Endothelial cell of umbilical vein (primary cell): ENCODE measurements at places on chromosomes 2 and 18. TPM values are rescaled to one million over a fixed set of nuclear protein-coding genes. Genes with fewer than 3 reads are reported as not detected.

The TSGA10 gene
- 0.51 and 2.7 TPM in 2 replicates for total RNA-seq

DNA sequence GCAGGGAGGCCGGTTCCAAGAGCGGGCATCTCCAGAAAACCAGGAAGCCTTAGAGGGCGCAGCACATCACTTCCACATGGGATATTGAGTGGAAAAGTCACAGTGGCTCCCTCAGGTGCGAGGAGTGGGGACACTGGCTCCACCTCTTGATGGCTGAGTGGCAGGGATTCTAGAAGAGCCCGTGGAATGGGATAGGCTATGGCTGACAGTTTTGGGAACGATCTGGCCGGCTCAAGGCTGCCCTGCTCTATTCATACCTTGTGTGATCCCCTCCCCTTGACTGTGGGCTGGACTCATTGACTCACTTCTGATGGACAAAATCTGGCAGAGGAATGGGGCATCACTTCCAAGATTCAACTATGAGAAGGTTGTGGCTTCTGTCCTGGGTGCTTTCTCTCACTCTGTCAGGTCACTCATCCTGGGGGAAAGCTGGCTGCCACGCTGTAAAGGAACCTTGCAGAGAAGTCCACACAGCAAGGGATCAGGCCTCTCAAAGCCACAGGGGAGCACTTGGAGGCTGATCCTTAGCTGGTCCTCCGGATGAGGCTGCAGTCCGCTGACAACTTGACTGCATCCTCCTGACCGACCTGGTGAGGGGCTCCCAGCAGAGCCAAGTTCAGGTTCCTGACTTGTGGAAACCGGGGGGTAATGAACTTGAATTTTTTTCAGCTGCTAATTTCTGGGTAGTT, 46.7 kb upstream of the HS6ST1 start:
- DNase-seq: no peak

The DHRS9 gene
- total RNA-seq: 0.32 TPM in 1 of 2 replicates, not detected in the other

The ANKRD23 gene
- 2.4 and 3.6 TPM in 2 replicates for total RNA-seq

The BOLL gene
- total RNA-seq: not detected in 2 replicates

- no peak for DNase-seq
Measured at GRCh38 chr2:28761420-28761819, 9.8 kb downstream of the PPP1CB start.

The TMEM200C gene
- total RNA-seq: 0.07 and 0.32 TPM in 2 replicates

GRCh38 chr2:201432621-201433393, 18.5 kb downstream of the TRAK2 start:
- peak; percentile 52 for DNase-seq

DNA sequence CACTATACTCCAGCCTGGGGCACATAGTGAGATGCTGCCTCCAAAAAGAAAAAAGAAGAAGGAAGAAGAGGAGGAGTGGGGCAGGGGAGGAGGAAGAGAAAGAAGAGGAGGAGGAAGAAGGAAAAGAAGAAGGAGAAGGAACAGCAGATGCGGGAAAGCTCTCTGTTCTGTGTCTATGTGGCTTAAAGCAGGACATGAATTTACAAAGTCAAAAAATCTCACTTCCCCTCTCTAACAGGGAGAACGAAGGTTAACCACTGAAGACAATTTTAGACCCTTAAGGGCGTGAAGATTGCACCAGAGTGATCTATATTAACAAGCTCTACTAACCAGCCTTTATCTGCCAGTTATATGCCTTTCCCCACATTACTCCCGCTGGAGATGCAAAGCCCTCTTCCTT, 258.9 kb downstream of the METTL4 start:
- no peak for DNase-seq

DNA sequence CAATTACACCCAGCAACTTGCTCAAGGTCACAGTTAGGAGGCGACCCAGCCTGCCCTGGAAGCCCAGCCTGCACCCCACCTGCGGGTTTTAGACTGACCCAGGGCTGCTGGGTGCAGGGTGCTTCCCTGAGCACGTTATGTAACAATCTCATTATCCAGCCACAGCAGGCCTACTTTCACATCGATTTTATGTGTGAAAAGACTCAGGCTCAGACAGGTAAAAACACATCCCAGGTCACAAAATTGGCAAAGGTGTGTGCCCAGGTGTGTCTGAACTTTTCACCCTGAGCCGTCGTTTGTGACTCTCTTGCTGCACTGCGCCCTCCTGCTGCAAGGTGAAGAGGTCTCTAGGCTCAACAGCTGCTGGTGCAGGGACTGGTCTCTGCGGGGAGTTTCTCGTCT, 668.2 kb upstream of the HS6ST1 start:
- DNase-seq: no peak

DNA sequence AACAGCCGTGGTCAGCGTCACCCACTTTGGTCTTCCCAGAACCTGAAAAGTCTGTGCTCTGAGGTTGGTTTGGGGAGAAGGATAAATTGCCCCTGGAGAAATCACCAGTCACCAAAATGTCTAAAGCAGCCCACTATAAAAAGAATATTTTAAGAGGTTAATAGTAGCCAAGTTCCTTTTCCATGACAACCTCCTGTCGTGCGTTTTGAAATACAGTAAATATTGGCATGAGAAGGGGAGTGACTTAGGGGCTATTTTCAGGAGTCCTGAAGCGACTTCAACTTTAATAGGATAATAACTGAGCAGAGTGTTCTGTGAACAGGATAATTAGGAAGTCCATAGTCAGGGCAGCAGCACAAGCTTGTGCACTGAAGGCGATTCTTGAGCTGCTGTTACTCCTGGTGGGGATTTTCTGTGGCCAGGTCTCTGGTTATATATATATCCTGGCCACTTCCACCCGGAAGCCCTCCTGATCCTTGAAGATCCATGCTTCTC, 49.3 kb downstream of the RNF144A start:
- DNase-seq: no peak

DNA sequence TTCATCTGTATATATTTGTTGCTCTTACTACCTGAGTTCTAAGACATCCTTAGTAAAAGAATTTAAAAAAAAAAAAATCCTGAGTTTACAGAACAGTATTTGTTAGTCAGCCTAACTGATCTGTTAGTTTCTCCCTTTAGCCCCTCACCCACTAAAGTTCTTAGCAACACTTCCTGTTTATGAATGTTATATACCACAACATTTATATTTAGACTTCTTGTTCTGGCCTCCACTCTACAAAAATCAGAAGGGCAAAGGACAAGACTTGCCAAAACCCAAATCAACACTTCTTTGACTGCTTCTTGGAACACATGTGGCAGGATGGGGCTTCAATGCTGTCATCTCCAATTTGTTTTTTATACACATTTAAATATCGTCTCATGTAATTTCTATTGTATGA, 71.1 kb downstream of the MGAT5 start:
- no peak for DNase-seq

The IL18R1 gene
- total RNA-seq: 3.6 and 4.0 TPM in 2 replicates

The RNF103 gene
- total RNA-seq: 24.2 and 27.2 TPM in 2 replicates

- DNase-seq: no peak
Measured at GRCh38 chr2:109438146-109438545, 175.6 kb downstream of the SEPTIN10 start.

DNA sequence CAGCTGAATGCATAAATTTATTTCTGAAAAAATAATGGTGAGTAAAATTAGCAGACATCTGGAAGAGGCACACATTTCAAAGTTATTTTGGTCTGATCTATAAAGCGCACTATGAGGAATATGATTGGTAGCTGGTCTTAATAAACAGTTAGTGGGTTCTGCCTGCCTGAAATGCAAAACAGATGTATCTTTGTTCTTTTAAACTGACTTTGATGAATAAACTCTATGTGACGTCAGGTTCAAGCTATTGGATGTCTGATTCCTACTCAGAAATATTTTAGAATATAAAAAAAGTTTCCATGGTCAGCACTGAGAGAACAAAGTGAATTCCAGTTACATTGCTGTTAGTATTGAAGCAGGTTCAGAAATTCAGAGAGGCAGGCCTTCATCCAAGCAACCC, 136.4 kb downstream of the TPGS2 start:
- no peak for DNase-seq

- no peak for DNase-seq
Measured at GRCh38 chr2:232593982-232594381, 39.4 kb upstream of the EFHD1 start.

GRCh38 chr2:15909157-15909556, 31.2 kb upstream of the MYCN start:
- no peak for DNase-seq

- no peak for DNase-seq
Measured at GRCh38 chr18:27136208-27136535, 48.9 kb downstream of the CHST9 start.

DNA sequence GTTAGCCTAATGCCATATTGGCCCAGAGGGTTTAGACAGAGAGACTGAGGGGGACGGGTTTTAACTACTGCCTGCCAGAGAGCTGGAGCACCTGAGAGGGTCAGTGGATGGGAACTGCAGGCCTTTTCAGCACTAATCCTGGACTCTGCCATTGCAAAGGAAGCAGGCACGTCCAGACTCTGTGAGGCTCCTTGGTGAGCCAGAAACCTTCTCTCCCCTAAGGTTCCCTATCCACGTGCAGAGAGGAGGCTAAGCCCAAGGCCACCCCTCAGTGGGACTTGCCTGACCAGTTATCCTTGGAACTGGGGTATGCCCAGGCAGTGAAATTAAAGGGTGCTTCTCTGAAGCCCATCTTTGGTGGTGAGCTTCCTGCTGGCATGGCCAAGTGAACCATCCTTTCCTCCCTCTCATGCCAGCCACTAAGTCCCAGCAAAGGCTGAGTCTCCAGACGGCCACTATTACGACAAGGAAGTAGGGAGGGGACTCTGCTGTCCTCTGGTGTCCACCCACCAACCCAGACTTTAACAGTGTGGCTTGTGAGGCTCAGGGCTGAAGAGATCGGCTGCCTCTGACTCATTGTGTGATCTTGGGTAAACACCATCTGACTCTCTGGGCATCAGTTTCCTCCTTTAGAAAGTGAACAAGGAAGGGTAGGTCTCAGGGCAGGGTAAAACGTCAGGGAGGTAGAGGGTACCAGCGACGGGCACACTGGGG, 3.9 kb upstream of the MLPH start:
- peak; percentile 26 for DNase-seq
